ENCODE measurements at places on chromosomes 1 and 21.
A peak's percentile ranks its signal among the peaks of the same experiment; 100 is the strongest.

DNA sequence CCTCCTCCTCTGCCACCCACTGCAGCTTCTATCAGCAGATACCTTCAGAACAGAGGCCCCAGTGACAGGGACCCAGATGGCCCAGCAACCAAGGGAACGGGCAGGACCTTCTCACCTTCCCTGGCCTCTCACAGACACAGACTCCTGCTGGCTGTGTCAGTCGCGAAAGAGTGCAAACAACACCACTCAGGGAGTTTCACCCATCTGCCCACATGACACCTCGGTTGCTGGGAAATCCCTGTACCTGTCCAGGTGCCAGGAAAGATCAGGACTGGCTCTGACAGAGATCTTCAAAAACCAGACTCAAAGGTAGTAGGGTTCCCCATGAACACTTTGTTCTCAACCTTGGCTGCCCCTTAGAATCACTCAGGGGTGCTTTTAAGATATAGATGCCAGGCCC is 83.5 kb upstream of the HIVEP3 start:
- DNase-seq, result no peak

DNA sequence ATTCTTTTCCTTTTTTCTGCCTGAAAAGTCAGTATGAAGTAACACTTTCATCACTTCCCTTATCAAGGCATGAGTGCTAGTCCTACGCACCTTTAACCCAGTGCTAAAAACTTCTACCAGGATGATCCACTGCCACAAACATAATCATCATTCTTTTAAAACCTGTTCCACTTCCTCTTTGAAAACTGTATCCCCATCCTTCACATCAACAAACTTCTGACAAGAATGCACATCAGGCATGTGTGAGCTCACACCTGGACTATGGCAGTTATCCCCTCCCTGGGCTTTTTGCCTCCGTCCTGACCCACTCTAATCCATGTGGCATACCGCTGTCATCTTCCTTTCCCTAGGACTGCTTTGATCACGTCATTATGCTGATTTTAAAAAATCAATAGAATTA is 70.2 kb downstream of the ESRRG start:
- DNase-seq, result no peak

GRCh38 chr1:15500184-15501178 is 23.5 kb downstream of the CASP9 start:
- DNase-seq, result no peak

GRCh38 chr1:5910666-5911065 is 81.6 kb downstream of the NPHP4 start:
- no peak for DNase-seq

DNA sequence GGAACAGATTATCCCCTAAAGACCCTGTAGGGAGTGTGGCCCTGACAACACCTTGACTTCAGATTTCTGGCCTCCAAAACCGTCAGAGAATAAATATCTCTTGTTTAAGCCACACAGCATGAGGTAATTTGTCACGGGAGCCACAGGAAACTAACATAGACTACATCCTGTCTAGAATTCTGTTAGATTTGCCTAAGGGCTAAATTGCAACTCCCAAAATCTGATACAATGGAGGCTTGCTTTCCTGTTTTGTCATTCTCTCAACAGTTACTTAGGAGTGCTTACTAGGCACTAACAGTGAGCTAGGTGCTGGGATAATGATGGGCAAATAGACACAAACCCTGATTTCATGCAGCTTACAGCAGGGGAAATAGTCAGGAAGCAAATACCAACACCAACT is 141.6 kb downstream of the MIS18A start:
- no peak for DNase-seq

GRCh38 chr1:234769986-234770795 is 160.2 kb upstream of the IRF2BP2 start:
- no peak for DNase-seq

- DNase-seq, result no peak
Observed at GRCh38 chr1:3577300-3577699, 34.0 kb downstream of the MEGF6 start.

GRCh38 chr1:19710825-19711611 is 46.3 kb downstream of the HTR6 start:
- DNase-seq, result no peak

DNA sequence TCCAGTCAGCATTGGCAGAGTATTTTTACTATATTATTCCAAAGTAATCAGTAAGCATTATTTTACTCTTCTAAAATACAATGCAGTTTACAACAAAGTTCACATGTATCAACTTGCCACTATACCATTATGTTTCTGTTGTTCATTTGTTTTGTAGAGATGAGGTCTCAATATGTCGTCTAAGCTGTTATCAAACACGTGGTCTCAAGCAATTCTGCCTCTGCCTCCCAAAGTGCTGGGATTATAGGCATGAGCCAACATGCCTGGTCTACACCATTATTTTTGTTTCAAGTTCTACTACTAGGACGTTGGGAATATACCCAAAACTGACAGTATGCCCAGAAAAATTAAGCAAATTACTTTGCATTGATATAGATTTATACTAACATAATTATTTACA is 19.8 kb downstream of the FAF1 start:
- no peak for DNase-seq

- DNase-seq, result peak; percentile 60
Observed at GRCh38 chr1:202625416-202626360, 84.6 kb downstream of the SYT2 start.

DNA sequence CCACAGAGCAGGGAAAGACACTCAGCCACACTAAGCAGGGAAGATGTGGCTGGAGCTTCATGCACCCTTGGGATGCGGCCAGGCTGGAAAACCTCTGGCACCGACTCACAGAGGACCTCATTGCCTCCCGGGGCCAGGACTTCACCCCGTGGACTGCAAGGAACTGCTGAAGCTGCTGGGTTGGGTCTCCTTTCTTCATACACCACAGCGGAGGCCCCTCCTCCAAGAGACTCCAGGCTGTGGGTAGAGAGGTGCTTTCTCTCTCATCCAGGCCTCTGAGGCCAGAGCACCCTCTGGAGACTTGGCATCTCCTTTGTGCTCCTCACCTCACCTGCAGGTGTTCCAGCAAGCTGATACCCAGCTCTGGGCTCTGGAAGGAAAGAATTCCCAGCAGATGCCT is 76.0 kb upstream of the EDN2 start:
- no peak for DNase-seq

DNA sequence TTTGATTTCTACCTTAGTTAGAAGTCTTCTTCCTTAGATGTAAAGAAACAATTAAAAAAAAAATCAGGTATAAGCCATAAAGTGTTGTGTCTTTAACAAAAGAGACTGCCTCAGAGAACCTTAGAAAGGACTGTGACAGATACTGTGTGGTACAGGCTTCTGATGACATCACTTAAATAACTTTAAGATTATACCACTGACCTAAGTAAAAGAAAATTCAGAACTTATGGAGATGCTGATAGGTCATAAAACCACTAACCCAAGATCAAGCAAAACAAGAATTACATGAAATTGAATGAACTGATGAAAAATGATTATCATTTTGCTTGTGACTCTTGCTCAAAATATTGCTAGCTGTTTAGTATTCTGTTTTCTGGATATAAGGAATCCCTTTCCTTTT is 220.8 kb downstream of the NRIP1 start:
- no peak for DNase-seq

Data from CD4-positive, alpha-beta T cell treated with Interleukin-10 for 1 hour (primary cell).